ENCODE measurements at places on chromosomes 4 and X.

- DNase-seq: no peak
These were observed 11.8 kb downstream of the TBC1D9 start for GRCh38 chr4:140744421-140744820.

DNA sequence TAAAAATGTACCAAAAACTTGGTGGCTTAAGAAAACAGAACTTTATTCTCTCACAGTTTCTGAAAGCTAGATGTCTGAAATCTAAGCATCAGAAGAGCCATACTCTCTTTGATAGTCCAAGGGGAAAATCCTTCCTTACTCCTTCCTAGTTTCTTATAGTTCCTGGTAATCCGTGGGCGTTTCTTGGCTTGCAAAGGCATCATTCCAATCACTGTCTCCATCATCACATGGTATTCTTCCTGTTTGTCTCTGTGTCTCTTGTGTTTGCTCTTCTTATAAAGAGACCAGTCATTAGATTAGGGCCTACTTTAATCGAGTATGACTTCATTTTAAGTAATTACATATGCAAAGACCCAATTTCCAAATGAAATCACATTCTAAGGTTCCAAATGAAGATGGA lies 118.9 kb upstream of the FSTL5 start:
- DNase-seq: no peak

DNA sequence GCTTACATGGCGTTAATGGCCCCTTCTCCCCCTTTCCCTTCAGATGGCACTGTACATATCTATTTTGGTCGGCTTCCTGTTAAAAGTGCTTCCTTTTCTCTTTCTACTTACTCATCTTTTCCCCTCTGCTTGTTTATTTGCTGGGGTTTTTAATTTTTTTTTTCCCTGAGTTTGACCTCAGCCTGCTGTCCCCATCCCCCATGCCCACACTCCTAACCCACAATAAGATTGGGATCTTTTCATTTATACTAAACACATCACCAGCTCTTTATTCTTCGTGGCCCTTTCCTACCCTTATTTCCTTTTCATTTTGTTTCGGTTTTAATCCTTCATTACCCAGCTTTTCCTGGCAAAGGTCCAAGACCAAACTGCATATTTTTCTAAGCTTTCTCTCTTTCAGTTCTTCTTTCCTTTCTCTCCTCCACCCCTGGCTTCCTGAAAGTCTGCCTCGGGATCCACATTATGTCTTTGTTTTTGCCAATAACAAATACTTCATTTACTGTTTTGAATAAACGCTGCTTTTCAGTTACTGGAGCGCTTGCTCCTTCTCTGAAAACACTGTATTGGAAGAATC lies 152.0 kb upstream of the USP9X start:
- DNase-seq: no peak

DNA sequence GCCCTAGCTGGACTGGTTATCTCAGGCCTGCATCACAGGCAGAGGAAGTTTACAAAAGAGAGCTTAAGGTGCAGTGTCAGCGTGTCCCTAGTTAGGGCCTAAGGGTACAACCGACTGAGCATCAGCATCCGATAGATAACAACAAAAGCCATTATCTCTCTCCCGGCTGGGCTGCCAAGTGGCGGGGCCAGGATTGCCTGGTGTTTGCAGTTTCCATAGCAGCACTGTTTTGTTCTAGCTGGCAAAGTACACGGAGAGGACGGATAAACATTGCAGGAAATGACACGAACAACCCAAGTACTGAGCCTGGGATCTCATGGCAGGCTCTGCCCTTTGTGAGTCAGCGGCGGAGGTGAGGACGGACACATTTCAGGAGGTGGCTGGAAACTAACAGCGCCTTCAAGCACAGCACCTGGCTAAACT lies 104.7 kb upstream of the NOCT start:
- no peak for DNase-seq
